ENCODE measurements at places on chromosomes 1 and 21. TPM values are rescaled to one million over a fixed set of nuclear protein-coding genes. Genes with fewer than 3 reads are reported as not detected.
A peak's percentile ranks its signal among the peaks of the same experiment; 100 is the strongest.

DNA sequence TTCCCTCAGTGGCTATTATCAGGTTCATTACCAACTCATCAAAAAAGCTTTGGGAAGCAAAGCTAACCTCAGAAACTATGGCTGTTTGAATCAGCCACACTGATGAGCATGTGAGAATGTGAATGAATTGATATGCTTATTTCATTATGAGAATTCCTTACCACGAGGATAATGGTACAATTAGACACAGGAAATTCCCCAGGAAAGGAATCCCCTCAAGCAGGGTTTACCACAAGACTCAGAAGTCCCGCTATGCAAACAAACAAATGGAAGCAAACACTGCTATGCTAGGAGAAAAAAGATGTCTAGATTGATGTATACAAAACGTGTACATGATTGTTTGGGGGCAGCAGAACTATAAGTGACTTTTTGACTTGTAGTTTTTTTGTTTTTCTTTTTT lies 205.0 kb downstream of the HMCN1 start:
- H3K36me3 ChIP-seq: no peaks in the 10 kb centered on the region
- H3K27me3 ChIP-seq: no peaks in the 10 kb centered on the region
- H3K4me1 ChIP-seq: no peaks in the 10 kb centered on the region
- no peak for DNase-seq

- H3K27ac ChIP-seq: no peak overlapping the region
- no peaks in the 10 kb centered on the region for H3K4me1 ChIP-seq
- no peak overlapping the region for H3K4me3 ChIP-seq
- DNase-seq: no peak
- H3K27me3 ChIP-seq: no peaks in the 10 kb centered on the region
Observed at GRCh38 chr1:151475175-151475574, 15.9 kb upstream of the POGZ start.

DNA sequence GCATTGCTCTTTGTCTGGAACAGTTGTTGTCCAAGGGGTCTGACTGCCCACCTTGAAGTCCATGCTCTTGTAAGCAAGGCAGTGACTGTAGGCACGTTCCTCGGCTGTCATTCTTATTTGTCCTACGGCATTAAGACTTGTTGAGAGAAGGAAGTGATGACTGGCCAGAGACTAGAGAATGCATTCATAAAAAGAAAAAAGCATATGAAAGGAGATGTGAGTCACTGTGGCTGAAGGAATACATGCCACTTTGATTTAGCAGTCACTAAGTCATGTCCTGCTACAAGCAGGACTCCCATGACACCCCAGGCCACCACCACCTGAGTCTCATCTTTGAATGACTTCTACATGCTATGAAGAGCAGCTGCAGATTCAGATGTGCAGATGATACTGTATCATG lies 50.5 kb downstream of the CNN3 start:
- no peaks in the 10 kb centered on the region for H3K4me1 ChIP-seq
- no peak overlapping the region for H3K27ac ChIP-seq
- H3K27me3 ChIP-seq: no peaks in the 10 kb centered on the region
- H3K4me3 ChIP-seq: no peak overlapping the region
- H3K36me3 ChIP-seq: no peaks in the 10 kb centered on the region

DNA sequence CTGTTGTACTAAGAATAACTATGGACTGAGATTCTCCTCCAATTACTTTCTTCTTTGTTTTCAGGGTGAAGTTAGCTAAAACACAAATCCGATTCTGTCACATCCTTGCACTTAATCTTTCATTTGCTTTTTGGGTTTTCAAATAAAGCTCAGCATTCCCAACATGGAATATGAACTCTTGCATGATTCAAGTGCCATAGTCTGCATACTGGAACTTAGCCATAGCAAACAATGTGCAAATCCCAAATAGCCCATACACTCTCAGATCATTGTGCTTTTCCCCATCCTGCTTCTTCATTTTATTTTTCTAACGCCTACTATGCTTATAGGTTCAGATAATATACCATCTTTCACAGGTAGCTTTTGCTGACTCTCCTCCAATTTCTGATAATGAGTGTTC lies 455.8 kb upstream of the PRMT6 start:
- H3K4me1 ChIP-seq: no peaks in the 10 kb centered on the region
- no peak overlapping the region for H3K4me3 ChIP-seq
- H3K27ac ChIP-seq: no peak overlapping the region
- no peak for DNase-seq

- no peak for DNase-seq
- peaks cover 4% of the 10 kb centered on the region for H3K4me1 ChIP-seq
- no peaks in the 10 kb centered on the region for H3K27me3 ChIP-seq
- no peaks in the 10 kb centered on the region for H3K36me3 ChIP-seq
- H3K27ac ChIP-seq: no peak overlapping the region
Observed at GRCh38 chr1:150024156-150024555, 13.6 kb upstream of the OTUD7B start.

- no peak overlapping the region for H3K4me3 ChIP-seq
- H3K27ac ChIP-seq: no peak overlapping the region
- H3K36me3 ChIP-seq: no peaks in the 10 kb centered on the region
- H3K27me3 ChIP-seq: no peaks in the 10 kb centered on the region
- H3K4me1 ChIP-seq: no peaks in the 10 kb centered on the region
Observed at GRCh38 chr1:204143276-204144041, 8.4 kb downstream of the ETNK2 start.

DNA sequence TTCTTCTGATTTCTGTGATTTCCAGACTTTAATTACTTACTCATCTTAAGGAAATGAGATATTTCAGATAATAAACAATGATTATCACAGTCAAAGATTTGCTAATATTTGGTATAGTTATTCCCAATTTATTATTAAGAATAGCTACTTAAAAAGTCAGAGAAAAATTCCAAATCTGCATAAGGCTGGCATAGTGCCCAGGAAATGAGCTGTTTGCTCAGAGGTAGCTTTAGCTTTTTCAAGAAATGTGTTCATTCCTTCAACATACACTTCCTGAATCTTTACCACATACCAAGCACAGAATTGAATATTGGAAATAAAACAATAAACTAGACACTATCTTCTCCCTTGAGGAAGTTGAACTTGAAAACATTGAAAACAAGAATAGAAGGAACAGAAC lies 44.3 kb upstream of the KCNK1 start:
- no peak for DNase-seq
- no peaks in the 10 kb centered on the region for H3K4me1 ChIP-seq
- H3K27me3 ChIP-seq: no peaks in the 10 kb centered on the region
- H3K27ac ChIP-seq: no peak overlapping the region
- no peaks in the 10 kb centered on the region for H3K36me3 ChIP-seq

- H3K4me1 ChIP-seq: no peaks in the 10 kb centered on the region
- no peak for DNase-seq
- H3K27me3 ChIP-seq: peaks cover 23% of the 10 kb centered on the region
Observed at GRCh38 chr1:11352816-11353799, 80.1 kb downstream of the UBIAD1 start.

- DNase-seq: no peak
- no peaks in the 10 kb centered on the region for H3K4me1 ChIP-seq
- H3K4me3 ChIP-seq: no peak overlapping the region
- no peak overlapping the region for H3K27ac ChIP-seq
- no peaks in the 10 kb centered on the region for H3K27me3 ChIP-seq
Observed at GRCh38 chr1:76620371-76620770, 246.9 kb upstream of the ST6GALNAC5 start.

DNA sequence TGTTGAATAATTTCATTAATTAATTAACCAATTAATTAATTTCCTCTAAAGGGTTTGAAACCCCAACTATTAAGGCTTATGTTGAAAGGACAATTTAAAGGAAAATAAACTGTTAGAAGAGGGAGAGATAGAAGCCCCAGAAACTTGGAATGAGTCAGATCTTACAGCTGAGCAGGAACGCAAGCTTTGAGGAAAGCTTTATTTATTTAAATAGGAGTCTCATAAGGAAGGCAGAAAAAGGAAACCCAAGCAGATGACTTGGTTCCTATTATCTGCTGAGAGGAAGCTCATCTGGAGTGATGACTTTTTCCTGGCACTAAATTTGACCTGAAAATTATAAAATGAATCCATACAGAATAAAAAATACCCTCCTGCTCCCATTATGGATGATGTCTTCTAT lies 105.1 kb downstream of the ROR1 start:
- no peak for DNase-seq
- no peaks in the 10 kb centered on the region for H3K36me3 ChIP-seq
- peaks cover 7% of the 10 kb centered on the region for H3K4me1 ChIP-seq
- H3K27me3 ChIP-seq: no peaks in the 10 kb centered on the region

- DNase-seq: no peak
- H3K4me1 ChIP-seq: no peaks in the 10 kb centered on the region
- H3K36me3 ChIP-seq: no peaks in the 10 kb centered on the region
- H3K4me3 ChIP-seq: no peak overlapping the region
- H3K27me3 ChIP-seq: no peaks in the 10 kb centered on the region
- H3K27ac ChIP-seq: no peak overlapping the region
Observed at GRCh38 chr1:107919953-107920352, 45.0 kb downstream of the VAV3 start.

DNA sequence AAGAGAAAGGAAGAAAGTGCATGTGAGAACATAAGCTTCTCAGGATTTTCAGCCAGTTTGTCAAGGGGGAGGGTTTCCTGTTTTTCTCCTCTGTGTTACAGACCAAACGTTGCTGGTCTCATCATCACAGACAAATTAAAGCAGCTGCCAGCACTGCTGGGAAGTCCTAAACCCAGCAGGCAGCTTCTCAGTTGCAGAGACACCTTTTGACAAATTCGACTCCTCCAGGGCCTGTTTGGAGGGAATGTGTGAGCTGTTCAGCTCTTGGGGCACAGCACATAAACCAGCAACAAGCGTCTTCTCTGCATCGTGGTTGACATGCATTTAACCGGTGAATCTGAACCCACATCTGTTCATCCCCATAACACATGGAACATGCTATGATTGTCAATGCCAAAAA lies 454.6 kb upstream of the RUNX1 start:
- DNase-seq: no peak
- H3K27me3 ChIP-seq: no peaks in the 10 kb centered on the region
- H3K27ac ChIP-seq: no peak overlapping the region
- H3K4me3 ChIP-seq: no peak overlapping the region

DNA sequence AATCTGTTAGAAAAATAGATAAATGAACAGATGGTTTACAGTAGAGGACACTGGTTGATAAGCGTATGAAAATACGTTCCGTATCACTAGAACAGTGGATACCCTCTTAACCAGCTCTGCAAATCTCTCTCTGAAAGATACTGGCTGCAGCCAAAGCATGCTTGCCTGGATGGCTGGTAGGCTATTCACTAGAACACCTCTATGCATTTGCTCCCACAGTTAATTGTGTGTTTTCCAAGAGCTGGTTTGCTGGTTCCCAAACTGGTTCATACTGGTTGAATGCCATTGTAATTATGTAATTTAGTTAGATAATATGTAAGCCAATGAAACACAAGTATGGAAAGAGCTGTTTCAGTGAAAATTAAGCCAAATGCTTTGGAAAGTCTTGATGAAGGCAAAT lies 126.6 kb downstream of the C1orf21 start:
- H3K27me3 ChIP-seq: no peaks in the 10 kb centered on the region
- no peak overlapping the region for H3K27ac ChIP-seq
- H3K4me1 ChIP-seq: peaks cover 24% of the 10 kb centered on the region
- no peaks in the 10 kb centered on the region for H3K36me3 ChIP-seq
- H3K4me3 ChIP-seq: no peak overlapping the region

- no peak for DNase-seq
- H3K4me3 ChIP-seq: no peak overlapping the region
- peaks cover 5% of the 10 kb centered on the region for H3K4me1 ChIP-seq
- peaks cover 78% of the 10 kb centered on the region for H3K36me3 ChIP-seq
- H3K27me3 ChIP-seq: no peaks in the 10 kb centered on the region
Observed at GRCh38 chr1:230915078-230915477, 46.8 kb upstream of the C1orf198 start.

- peaks cover 26% of the 10 kb centered on the region for H3K4me1 ChIP-seq
- DNase-seq: no peak
- no peaks in the 10 kb centered on the region for H3K27me3 ChIP-seq
- no peak overlapping the region for H3K27ac ChIP-seq
- no peaks in the 10 kb centered on the region for H3K36me3 ChIP-seq
Observed at GRCh38 chr1:117565745-117566455, 39.9 kb upstream of the TENT5C start.

DNA sequence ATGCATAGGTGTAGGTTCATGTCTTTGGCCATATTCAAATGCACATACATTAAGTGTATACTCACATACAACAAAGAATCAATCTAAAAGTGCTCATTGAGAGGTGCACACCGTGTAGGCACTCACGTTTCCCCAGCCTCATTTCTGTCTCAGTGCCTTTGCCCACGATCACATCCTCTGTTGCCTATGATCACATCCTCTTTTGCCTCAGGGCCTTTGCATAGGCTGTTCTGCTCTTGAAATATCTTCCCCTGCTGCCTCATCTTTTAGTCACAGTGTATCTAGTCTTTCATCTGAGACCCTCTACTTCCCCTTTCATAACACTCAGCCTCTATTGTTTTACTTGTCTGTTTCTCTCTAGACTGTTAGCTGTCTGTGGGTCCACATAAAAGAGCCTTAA lies 69.3 kb downstream of the FOXD2 start:
- peaks cover 16% of the 10 kb centered on the region for H3K4me1 ChIP-seq
- DNase-seq: no peak
- no peaks in the 10 kb centered on the region for H3K36me3 ChIP-seq
- peaks cover 56% of the 10 kb centered on the region for H3K27me3 ChIP-seq

DNA sequence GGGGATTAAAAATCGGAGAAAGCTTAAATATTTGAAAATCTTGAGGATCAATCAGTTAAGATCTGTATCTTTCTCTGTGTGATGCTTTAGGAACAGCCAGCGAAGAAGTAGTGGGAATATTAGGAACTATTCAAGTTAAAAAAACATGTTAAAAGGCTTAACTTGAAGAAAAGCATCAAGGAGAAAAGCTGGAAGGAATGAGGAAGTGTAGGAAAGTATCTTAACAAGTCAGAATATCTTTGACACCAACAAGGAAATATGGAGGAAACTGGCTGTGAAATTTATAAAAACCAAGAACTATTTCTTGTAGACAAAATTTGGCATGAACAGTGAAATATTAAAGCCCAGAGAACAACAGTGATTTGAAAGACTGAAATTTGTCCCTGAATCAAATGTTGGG lies 60.4 kb downstream of the ATF6 start:
- H3K36me3 ChIP-seq: peaks cover 20% of the 10 kb centered on the region
- DNase-seq: no peak
- H3K27me3 ChIP-seq: no peaks in the 10 kb centered on the region
- H3K4me3 ChIP-seq: no peak overlapping the region
- no peak overlapping the region for H3K27ac ChIP-seq

DNA sequence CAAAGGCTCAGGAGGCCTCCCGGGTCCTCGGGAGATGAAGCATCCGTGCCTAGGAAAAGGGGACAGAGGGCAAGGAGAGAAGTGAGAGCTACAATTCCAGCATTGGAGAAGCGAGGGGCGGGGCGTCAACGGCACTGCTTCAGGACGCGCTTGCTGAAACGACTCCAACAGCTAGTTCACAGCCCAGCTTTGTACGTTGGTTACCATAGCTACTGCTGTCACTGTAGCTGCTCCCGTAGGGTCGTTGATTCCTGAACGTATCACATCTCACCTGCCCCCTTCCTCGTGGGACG lies 63.1 kb downstream of the TOR1AIP2 start:
- peaks cover 27% of the 10 kb centered on the region for H3K4me1 ChIP-seq
- DNase-seq: peak; percentile 79
- peaks cover 9% of the 10 kb centered on the region for H3K27me3 ChIP-seq
- no peak overlapping the region for H3K27ac ChIP-seq
- peak overlapping the region; percentile 51 for H3K4me3 ChIP-seq

ODF2L gene
- total RNA-seq: 46.6 TPM

PTGS2 gene
- total RNA-seq: 15.5 TPM

OLIG1 gene
- 0.59 TPM for total RNA-seq

C1orf94 gene
- total RNA-seq: not detected

WDR4 gene
- total RNA-seq: 17.1 TPM

UBE2U gene
- not detected for total RNA-seq
